ENCODE measurements at places on chromosomes 1 and 21. TPM values are rescaled to one million over a fixed set of nuclear protein-coding genes. Genes with fewer than 3 reads are reported as not detected.

Gene UBE2U
- polyA plus RNA-seq, result not detected

GRCh38 chr1:43536196-43536863 is 5.6 kb downstream of the PTPRF start:
- no peak for DNase-seq

DNA sequence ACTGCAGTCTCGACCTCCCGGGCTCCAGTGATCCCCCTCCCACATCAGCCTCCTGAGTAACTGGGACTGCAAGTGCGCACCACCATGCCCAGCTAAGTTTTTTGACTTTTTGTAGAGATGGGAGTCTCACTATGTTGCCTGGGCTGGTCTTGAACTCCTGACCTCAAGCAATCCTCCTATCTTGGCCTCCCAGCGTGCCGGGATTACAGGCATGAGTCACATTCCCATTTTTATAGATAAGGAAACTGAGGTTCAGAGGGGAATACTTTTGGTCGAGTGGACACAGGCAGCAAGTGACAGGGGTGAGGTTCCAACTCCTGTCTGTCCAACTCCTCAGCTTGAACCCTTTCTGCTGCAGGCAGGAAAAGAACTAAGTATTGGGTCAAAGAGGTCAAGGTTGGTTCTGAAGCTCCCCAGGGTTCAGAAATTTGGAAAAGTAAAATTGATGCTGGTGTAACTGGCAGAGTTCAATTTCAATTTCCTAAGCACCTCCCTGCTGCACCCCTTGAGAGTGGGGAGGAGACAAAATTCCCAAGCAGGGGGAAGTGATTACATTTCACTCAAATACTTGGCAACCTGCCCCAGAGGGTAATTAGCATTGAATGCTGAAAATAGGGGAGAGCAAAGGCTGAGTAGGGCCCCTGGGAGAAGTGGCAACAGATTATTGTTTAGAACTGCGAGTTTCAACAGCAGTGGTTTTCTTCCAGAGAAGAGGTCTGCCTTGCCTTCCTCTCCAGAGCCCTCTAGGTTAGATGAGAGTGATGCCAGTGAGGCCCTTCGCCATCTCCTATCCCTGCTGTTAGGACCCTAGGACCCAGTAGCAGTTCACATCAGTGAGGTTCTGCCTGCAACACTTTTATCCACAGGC is 17.5 kb upstream of the ALPL start:
- DNase-seq, result no peak

Gene SPATA45
- not detected for polyA plus RNA-seq

DNA sequence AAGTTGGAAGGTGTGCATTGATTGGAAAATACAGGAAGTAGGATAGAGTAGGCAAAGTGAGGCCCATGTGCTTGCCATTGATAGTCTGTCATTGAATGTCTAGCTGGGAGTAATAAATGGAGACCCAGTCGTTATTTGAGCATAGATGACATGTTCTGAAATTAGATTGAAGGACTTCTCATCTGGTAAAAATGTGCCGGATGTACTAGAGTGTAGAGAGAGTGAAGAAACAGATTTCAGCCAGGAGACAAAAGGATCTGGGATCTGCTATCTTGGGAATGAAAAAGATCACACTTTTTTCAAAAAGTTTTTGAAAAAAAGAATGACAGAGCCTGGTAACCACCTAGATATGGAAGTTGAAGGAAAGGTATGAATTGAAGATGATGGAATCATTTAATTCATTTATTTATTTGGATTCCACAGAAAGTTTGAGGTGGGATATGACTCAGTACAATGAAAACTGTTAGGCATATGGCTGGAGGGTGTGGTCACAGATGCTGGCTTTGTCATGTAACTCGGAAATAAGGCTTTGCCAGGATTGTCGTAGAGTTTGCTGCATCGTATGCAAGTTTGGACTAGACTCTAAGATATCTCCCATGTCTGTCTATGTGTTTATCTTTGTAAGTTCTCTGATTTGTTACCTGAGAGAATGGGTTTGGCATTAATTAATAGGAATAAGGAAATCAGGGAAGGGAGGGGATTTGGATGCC is 137.1 kb downstream of the PBX1 start:
- DNase-seq, result no peak

DNA sequence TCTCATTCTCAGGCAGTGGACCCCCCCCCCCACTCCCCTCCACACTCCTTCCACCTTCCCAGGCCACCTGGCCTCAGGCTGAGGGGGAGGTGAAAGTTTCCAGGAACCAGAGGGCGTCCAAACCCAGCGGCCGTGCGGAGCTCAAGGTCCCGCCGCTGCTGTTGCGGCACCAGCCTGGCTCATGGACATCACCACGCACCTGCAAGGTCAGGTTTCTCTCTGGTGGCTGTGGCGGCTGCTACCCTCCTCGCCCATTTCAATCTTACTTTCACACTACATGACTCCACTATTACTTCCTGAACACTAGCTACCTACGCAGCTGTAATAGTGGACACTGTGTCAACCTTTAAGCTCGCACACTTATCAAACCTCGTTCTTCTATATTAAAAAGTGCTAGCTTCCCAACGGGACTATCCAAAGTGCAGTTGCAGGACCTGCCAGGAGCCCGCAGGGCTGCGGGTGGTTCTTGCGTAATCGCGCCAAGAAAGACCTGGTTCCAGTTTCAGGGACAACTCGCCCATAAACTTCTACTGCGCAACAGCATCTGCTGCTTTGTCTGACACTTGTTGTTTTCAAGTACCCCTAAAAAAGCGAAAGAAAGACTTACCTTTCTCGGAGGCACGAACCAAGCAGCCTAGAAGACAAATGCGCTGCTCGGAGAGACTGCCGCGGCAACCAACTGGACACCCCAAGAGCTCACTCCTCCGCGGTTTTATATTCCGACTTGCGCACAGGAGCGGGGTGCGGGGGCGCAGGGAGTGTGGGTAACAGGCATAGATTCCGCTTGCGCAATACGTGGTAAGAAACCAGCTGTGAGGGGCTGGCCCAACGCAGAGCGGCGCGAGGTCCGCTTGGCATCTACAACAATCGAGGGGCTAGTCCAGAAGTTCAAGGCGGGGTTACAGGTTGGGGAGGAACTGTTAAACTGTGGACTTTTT is at the start of gene DIRAS3:
TSS of gene DIRAS3 (minus strand) at position 687 of the 938 bp plus-strand sequence. CDS start 3,330 bp downstream, outside the sequence.
- DNase-seq, result peak; percentile 6

Gene ATP1A4
- not detected for polyA plus RNA-seq

DNA sequence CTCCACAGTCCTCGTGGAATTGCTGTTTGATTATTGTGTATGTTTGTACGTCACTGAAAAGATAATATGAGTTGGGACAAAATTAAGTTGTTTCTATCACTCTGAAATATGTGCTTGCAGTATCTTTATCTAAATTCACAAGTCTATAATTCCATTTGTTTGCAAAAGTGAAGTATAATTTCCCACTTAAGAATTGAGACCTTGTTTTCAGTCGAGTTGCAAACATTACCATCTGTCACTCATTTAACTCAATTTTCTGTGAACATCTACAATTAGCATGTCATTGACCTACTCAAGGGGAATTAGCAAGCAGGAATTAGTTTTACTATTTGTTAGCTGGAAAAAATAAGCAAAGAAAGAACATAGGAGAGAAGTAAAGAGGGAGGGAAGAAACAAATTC is 195.8 kb downstream of the TPR start:
- DNase-seq, result no peak

DNA sequence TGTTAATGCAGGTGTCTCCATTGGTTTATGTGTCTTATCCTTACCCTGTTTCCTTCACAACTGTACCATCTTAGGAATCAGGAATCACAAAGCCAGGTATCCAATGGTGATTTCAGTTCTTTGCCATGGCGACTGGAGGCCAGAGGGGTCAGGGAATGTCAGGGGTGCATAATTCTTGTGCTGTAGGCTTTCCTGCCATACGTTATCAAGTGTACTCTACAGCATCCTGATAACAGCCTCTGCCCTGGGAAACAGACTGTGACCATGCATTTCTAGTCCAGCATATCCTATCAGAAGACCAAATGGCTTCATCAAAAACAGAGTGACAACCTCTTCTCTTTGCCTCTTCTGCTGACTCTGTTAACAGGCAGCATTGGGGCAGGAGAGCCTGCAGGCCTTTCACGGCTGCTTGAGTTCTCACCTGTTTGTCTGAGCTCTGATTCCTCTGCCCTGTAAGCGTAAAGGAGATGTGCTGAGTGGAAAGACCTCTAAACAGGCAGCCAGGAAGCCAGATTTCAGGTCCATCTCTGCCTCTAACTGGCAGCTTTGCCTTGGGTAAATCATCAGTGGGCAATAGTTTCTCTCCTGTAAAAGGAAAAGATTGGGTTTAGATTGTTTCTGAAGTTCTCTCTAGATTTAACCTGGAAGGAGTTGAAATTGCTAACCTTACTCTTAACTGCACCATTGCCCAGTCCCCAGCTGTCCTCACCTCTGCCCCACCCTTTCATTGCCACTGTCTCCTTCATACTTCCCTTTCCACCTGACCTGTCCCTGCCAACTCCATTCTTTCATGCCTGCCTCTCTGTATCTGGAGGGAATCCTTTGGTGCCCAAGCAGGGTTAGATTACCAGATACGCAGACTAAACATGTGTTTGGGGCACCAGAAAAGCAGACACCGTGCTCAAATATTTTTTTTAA is 80.2 kb downstream of the LRRC8D start:
- DNase-seq, result no peak

DNA sequence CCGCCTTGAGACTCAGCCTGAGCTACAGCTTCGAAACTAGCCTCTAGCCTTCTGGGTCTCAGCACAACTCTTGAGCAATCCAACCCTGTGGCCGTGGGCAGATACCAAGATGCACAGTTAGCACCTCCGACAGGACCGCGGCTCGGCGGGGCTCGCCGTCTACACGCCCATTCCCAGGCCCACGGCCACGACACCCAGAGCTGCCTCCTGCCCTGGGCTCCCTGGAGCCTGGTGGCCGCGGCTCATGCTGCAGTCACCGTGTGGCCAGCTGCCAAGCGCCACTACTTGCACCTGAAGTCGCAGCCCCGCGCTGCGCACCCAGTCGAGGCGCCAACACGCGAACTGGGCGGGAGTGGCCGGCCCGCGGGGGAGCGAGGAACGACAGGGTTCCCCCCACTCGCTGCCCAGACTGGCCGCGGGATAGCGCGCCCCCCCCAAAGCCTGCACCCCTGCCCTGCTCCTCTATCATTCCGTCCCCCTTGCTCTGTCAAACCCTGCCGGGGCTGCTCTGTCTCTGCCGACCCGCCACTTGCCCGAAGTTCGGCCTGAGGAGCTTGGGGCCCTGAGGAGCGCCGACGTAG is 729 bp upstream of the CDCA8 start:
- DNase-seq, result peak; percentile 21

GRCh38 chr1:22296701-22297591 is 154.0 kb upstream of the WNT4 start:
- DNase-seq, result no peak

DNA sequence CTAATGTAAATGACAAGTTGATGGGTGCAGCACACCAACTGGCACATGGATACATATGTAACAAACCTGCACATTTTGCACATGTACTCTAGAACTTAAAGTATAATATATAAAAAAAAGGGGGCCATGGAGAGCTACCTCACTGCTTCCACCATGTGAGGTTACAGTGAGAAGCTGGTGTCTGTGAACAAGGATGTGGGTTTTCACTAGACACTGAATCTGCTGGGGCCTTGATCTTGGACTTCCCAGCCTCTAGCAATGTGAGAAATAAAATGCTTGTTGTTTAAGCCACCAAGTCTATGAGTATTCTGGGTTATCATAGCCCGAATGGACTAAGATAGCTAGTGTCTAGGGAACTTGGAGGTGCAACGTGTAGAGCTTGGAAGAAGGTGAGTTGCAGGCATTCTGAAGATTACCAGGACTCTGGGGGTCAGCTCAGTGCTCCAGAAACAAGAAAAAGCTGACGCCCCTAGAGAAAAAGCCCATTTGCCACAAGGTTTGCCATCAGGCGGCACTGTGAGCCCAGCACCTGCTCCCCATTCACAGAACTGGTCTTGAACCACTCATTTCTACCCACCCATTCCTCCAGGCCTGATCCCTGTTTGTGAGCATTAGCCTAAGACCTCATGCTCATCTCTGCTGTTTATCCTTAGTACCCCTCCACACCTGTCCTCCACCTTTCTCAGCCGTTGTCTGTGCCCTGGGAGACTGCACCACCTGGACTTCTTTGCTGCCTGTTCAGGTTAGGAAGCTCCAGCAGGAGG is 15.1 kb upstream of the FYB2 start:
- DNase-seq, result no peak

Gene CHTOP
- polyA plus RNA-seq, result 79.2 TPM

DNA sequence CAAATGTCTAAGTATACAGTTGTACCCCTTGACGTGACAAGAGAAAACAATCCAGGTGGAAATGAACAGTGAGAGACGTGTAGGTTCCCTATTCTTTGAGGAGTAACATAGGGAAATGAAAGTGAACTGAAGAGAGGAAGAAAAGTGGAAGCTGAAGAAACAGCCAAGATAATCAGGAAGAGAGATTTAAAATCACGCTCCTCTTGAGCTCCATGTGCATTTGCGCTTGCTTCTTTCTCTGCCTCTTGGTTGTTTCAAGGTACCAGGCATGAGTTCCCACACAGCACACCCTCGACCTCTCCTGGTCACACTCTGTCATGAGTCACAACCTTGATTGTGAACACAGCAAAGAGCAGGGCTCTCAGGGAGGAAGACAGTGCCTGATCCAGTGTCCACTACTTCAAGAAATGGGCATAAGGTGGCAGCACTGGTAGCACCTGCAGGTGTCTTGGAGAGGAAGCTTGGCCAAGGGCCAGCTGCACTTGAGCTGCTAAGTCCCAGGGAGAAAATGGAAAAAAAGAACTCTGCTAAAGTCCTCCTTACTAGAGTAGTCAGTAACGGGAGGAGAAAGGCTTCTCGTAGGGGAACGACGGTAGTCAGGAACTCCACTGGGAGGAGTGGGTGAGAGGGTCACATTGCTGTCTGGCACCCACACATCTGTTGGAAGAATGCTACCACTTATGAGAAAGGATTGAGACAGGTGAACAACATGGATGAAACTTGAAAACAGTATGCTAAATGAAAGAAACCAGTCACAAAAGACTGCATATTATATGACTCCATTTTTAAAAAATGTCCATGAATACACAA is 18.3 kb upstream of the ARID1A start:
- peak; percentile 81 for DNase-seq

All from A549 (cell line).